ENCODE measurements at places on chromosomes 11 and 22.
A peak's percentile ranks its signal among the peaks of the same experiment; 100 is the strongest.

DNA sequence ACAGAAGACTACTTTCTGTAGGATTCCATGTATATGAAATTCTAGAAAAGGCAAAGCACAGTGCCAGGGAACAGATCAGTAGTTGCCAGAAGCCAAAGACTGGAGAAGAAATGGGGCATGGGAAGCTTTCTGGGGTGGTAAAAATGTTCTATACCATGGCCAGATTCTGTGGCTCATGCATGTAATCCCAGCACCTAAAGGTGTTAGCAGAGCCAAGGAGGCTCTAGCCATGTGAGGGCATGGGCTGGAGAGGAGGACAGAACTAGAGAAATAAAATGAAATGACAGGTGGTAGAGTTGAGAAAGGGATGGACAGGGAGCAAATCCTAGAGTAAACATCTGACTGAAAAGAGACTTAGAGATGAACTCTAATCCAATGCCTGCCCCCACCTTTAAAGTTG lies 26.9 kb upstream of the HMGXB4 start:
- DNase-seq = peak; percentile 10

GRCh38 chr11:103744496-103745153 lies 291.8 kb upstream of the DDI1 start:
- no peak for DNase-seq

- DNase-seq = no peak
Observed at GRCh38 chr11:108278546-108278945, 55.7 kb downstream of the ATM start.

DNA sequence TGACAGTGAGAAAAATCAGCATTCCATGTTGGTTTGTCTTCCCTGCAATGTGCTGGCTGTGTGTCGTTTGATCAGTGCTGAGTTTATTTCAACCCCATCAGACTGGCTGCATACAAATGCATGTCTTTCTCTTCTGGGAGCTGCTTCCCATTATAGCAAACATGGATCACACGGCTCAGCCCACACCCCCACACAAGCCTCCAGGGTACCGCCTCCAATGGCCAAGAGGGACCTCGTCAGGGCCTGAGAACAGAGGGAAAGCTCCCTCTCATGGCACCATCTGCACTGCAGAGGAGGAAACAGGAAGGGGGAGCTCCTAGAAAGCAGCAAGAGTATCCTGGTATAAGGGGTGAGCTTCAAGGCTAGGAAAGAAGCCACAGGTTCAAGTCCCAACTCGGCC lies 214.2 kb downstream of the LARGE1 start:
- DNase-seq = no peak

DNA sequence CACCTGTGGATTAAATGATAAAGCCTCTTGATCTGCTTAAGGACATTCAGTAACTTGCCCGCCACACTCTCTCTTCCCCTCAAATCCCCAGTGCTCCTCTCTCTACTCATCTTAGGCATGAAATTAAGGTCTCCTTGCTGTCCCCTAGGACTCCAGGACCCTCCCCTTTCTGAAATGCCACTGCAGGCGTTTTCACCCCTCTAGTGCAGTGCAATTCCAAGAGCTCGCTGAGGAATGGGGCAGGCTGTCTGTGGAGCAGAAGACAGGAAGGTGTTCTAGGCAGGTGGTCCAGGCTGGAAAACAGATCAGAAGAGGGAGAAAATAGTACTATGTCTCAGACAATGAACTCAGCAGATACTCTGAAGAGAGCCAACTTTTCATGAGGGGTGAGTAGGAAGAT lies 55.8 kb upstream of the ARHGAP42 start:
- DNase-seq = no peak
